ENCODE measurements at places on chromosomes 5 and 9.
A peak's percentile ranks its signal among the peaks of the same experiment; 100 is the strongest.

DNA sequence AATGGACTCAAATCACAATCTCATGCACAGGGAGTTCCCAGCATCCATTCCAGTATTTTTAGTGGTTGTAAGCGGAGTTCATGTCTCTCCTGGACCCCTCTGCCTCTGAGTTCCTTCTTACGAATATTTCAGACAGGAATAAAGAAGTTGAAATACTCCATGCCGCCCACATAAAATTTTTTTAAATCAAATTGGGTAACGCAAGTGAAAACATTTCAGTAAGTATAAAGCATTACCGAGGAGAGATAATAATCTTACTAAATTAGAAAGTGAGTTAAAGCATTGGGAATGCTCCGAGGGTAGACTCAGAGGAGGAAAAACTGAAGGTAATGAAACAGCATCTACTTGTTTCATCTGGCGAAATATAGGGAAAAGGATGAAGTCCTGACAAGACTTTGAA is 317.6 kb downstream of the ARRDC3 start:
- no peak for DNase-seq

DNA sequence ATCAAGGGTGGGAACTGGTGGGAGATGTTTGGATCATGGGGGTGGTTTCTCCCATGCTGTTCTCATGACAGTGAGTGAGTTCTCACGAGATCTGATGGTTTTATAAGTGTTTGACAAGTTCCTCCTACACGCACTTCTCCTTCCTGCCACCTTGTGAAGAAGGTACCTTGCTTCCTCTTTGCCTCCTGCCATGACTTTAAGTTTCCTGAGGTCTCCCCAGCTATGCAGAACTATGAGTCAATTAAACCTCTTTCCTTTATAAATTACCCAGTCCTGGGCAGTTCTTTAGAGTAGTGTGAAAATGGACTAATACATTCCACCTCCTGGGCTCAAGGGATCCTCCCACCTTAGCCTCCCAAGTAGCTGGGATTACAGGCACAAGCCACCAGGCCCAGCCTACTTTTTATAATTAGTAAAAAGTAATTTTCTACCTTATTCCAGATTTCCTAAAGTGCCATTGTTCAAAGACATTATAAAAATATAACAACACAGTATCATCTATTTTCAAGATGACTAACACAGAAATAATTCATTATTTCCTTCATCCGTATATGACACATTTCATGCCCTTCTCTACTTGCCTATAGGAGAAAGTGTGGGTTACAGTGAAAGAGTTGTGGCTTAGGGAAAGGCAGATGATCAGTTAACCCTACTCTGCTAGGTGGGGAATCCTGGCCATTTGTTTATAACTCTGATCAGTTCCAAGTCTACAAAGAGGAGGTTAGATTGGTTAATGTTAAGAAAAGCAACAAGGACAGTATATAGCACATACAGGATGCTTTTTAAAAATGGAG is 99.9 kb downstream of the TTC39B start:
- DNase-seq = no peak

GRCh38 chr9:1051210-1051583 is 1.0 kb downstream of the DMRT2 start:
- no peak for DNase-seq

- DNase-seq = no peak
These were observed 48.4 kb upstream of the FABP6 start for GRCh38 chr5:160180931-160181330.

- DNase-seq = no peak
These were observed 60.6 kb downstream of the TMEM174 start for GRCh38 chr5:73233461-73234203.

- DNase-seq = no peak
These were observed 77.6 kb downstream of the ADAMTS2 start for GRCh38 chr5:179267671-179268083.

GRCh38 chr9:38671748-38672147 is 48.2 kb downstream of the FAM240B start:
- no peak for DNase-seq

GRCh38 chr9:133763272-133764183 is 25.4 kb upstream of the SARDH start:
- DNase-seq = no peak

GRCh38 chr5:4083591-4084337 is 488.1 kb downstream of the IRX1 start:
- DNase-seq = no peak

- peak; percentile 69 for DNase-seq
These were observed 1.1 kb upstream of the ZSWIM6 start for GRCh38 chr5:61330845-61331406.

GRCh38 chr9:6328103-6328502 is at the start of gene TPD52L3:
Gene TPD52L3, plus strand, starts transcription at chr9:6328375. Its CDS starts 221 bp downstream, at chr9:6328596.
- no peak for DNase-seq

DNA sequence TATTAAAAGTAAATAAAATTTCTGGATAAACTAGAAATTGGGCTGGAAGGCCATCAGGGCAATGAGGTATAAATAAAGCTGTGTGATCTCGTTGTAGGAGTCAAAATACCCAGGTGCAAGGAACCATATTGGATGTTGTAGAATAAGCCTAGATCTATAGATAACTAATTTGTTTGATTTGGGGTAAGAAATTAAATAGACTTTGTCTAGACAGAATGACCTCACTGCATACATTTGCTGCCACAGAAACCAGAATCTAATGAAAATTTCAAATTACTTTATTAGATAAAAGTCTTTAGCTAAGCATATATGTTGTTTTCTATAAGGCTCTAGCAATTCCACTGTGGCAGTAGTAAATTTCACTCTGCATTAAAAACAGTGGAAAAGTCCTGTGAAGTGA is 225.2 kb upstream of the ITGA1 start:
- no peak for DNase-seq

DNA sequence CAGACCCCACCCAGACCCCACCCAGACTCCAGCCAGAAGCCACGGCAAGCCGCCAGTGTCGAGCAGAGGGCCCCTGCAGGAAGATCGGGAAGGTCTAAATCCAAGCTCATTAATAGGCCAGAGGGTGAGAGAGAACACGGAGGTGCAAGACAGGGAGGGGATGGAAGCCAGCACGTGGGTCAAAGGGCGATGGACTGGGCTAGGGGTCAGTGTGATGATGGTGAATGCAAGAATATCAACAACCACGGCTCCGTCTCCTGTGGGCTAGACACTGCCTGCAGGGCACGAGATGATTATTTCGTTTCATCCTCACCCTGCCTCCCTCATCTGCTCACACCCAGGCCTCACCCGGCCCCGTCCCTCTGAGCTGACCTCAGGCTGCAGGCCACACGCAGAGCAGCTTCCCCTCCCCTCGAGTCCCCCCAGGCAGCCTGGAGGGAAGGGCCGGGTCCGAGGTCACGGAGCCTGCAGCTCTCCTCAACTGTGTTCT is 122.0 kb downstream of the COL23A1 start:
- DNase-seq = peak; percentile 19

DNA sequence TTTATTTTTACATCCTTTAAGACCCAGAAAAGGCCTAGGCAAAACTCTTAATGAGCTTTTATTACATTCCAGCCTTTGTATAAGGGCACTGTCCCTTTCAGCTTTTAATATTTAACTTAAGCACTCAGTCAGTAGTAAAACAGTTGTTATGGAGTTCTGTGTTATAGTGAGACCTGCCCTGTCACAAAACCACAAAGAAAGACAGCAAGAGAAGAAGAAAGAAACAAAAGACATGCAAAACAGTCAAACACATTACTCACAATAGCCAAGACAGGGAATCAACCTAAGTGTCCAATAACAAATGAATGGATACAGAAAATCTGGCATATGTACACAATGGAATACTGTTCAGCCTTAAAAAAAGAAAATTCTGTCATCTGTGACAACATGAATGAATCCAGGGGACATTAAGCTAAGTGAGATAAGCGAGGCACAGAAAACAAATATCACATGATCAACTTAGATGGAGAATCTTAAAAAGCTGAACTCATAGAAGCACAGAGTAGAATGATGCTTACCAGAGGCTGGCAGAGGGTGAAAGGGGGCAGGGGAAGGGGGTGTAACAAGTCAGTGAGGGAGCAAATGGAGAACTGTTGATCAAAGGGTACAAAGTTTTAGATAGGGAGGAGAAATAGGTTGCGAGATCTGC is 63.8 kb upstream of the CCNG1 start:
- DNase-seq = no peak

GRCh38 chr5:153831973-153832372 is 206.7 kb downstream of the FAM114A2 start:
- peak; percentile 49 for DNase-seq

DNA sequence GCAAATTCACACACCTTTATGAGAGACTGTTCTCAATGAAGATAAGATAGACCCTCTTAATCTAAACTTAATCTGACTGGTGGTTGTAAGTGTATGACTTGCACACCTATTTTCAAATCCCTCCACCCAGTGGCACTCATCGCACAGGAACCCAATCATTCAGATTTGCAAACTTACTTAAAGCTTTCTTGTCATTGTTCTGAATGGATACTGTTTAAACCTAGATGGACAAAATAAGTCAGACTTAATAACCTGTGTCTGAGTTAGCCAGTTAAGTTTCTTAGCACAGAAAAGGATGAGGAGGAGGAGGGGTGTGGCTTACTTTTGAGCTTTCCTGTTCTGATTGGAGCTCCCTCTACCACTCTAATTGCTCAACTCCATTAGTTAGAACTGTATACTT is 252.4 kb upstream of the CCNH start:
- DNase-seq = no peak

GRCh38 chr9:134627417-134628353 is 13.9 kb upstream of the COL5A1 start:
- DNase-seq = no peak

- DNase-seq = no peak
These were observed 12.3 kb downstream of the SGCD start for GRCh38 chr5:156339139-156339841.

GRCh38 chr5:64634997-64635686 is 55.2 kb upstream of the SHISAL2B start:
- DNase-seq = peak; percentile 42

GRCh38 chr9:79273311-79273710 is 298.5 kb upstream of the TLE4 start:
- no peak for DNase-seq

DNA sequence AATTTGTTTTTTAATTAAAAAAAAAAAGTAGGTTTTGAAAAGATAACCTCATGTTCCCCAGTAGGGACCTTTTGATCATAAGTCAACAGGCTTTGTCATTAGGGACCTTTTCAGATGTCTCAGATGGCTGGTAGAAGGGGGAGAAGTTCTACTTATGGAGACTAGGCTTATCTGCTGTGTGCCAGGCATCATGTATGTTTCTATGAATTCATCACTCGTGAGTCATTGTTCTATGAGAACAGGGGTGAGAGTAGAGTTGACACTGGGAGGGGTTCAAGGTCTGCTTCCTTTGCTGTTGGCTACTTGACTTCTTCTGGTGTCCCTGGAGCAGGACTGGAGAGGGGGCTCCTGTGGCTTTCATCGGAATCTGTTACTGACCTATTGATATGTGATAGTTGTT is 138.8 kb downstream of the KDM4C start:
- DNase-seq = no peak

DNA sequence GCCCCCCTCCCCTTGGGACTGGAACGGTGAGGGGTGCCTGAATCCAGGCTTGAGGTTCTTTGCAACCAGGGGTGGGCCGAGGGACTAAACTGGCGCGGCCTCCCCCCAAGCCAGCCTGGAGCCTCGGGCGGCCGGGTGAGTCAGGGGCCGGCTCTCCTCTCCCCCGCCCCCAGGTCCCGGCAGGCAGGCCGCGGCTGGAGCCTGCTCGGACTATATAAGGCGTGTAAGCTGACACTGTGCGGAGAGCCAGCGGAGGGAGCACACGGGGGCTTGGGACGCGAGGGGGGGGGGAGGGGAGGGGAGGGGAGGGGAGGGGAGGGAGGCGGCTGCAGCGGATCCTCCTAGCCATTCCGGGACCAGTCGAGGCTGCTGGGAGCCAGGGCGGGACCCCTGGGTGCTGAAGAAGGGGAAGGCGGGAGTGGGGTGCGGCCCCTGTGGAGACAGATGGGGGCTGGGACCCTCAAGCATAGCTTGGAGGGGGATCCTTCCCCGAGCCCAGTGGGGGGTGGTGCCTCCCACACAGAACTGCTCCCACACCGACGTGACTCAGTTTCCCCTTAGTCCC is 595 bp downstream of the PDLIM7 start:
- peak; percentile 88 for DNase-seq

- no peak for DNase-seq
These were observed 62.6 kb downstream of the PLAC8L1 start for GRCh38 chr5:146042628-146043279.

DNA sequence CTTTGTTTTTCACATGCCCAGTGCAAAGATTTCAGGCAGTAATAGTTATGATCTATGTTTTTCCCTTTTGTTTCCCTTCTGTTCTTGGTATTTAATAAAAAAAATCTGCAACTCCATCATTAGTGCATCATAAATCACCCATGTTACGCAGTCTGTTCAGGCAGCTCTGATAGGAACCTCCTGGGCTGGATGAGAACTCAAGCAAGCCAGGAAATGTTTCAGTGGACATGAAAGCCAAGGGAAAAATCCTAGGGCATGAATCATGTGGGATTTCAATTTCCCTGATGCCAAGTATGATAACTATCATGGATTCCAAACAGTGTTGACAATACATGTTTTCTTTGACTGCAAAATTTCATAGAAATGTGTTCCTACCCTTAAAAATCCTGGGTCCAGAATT is 119.7 kb upstream of the TARS1 start:
- DNase-seq = no peak

DNA sequence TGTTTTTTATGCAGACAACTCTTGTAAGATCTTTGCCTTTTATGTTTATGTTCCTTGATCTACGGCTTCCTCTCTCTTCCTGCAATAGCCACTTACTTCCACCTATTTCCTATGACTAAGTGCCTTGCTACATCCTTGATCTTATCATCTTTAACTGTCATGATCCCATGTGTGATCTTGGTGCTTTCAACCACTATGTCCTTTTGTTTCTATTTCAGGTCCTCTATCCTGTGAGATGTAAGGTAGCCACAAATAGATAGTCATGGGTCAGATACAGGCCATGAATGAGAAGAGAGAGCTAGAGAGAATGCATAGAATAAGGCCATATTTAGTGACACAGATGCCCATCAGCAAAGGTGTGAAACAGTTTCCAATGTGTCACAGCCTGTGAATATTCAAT is 243.6 kb upstream of the HAPLN1 start:
- DNase-seq = no peak

DNA sequence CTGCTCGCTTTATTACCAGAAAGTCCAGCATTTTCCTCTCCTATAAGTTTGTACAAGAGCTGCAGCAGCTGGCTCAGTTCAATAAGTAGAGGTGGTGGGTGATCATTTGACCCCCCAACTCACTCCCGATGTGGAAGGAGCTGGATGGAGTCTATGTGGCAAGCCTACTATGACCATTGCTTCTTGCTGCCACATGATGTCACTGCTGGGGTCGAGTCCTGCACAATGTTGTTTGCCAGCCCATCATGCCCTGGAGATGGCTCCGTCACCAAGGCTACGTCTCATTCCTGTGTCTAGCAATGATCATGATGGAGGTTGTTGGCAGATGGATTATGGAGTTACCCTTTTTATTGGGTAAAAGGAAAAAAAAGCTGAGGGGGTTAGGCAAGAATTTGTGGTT is 266.3 kb downstream of the PSAT1 start:
- no peak for DNase-seq
